ENCODE measurements at places on chromosomes 12 and 14.

DNA sequence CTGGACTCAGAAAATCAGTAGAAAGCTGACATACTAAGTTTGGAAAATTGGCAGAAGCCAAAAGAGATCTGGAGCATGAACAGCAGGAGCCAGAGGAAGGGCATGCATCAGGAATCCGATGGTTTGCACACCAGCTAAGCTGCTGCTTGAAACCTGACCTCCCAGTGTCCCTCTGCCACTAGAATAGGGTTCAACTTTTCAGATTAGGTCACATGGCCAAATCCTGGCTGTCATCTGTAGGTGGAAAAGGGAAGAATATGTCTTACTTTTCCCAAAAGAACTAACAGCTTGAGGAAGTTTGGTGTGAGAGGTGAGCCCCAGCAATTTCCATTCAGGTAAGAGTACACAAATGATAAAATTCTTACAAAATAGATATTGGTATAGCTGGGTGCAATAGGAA, 732.6 kb downstream of the RERGL start:
- no peak for DNase-seq

DNA sequence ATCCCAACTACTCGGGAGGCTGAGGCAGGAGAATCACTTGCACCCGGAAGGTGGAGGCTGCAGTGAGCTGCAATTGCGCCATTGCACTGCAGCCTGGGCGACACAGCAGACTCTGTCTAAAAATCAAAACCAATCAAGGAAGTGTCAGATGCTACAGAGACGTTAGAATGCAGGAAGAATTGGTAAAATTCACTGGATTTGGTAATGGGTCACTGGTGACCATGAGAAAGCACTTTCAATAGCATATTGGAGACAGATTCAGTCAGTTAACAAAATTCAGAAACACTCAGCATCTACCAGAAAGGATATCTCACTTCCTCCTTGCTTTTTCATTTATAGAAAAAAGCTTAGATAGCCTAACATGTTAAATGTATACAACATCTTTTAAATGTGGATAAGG, 17.5 kb downstream of the BIN2 start:
- no peak for DNase-seq

GRCh38 chr14:78104160-78104559, 66.0 kb upstream of the NRXN3 start:
- no peak for DNase-seq

DNA sequence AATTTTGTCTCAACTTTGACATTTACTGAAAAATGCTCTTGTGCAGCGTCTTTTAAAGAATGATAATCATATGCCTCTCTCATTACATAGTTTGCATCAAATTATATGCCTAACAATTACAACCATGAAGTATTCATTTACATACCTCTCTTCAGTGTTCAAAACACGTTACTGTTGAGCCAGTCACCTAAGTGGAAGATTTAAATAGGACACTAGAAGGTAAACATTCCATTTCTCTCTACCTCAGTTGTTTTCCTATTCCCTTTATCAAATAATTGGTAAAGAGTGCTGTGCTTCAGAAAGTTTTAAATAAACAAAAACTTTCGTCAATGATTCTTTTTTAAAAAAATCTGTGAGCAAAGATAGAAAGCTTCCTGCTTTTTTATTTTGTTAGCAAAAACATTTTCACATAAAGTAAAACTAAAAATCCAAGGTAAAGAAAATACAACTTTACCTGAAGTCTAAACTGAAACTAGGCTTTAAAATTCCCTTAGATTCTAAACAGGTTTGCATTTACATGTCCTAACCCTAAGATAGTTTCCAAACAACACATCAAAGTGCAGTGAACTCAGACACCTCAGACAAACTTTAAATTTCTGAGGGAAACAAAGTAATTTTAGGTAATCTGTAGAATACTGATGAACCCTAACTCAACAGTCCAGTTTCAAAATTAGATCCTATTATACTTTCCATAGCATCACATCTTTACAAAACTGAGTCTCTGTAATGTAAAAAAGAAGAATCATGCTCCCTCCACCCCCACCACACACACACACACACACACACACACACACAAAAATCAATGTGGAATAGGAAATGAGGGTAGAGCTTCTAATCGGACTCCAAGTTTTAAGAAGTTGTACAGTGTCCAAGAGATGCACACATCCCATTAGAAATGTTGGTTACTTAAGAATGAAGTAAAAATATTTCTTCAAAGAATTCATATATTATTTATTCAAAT, 46.2 kb downstream of the PAWR start:
- no peak for DNase-seq

GRCh38 chr14:22220427-22220826, 368.6 kb downstream of the DAD1 start:
- DNase-seq, result no peak

Measured in activated T-helper 1 cell treated with Interleukin-2 at 50 U/mL for 16 hours (primary cell).